ENCODE measurements at places on chromosomes 2 and 18.
A peak's percentile ranks its signal among the peaks of the same experiment; 100 is the strongest.

DNA sequence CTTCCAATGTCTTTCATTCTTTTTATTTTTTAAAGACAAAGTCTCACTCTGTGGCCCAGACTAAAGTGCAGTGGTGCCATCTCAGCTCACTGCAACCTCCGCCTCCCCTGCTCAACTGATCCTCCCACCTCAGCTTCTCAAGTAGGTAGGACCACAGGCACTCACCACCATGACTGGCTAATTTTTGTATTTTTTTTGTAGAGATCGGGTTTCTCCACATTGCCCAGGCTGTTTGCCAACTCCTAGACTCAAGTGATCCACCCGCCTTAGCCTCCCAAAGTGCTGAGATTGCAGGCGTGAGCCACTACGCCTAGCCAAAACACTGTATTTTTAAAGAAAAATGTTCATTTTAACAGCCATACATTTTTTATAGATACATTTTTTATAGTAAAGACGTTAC is 12.7 kb downstream of the GCKR start:
- DNase-seq: peak; percentile 87

DNA sequence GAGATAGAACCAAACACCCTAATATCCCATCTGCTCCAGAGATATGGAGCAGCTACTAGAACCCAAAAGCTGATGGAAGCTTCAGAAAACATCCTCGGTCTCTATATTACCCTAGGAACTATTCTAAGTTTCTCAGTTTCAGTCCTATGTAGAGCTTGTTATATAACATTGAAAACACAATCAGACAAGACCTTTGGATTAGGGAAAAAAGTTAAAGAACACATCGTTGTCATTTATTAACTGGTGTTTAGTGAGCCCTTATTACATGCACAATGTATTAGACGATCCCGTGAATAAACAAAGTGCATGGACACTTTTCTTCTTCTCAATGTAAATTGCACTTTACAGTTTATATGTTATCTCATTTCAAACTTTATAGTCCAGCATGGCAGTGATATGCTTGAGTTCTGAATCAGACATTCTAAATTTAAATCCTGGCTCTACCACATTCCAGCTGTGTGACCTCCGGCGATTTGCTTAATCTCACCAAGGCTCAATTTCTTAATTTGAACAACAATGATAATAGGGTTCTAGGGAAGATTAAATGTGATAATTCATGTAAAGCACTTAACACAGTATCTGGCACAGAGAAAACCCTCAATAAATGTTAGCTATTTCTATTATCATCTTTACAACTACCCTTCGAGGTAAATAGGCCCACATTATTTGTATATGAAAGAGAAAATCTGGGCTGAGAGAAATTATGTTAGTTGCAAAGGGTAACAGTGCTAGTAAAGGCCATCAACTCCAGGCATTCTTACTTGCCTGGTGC is 83.6 kb upstream of the PIK3C3 start:
- no peak for DNase-seq

DNA sequence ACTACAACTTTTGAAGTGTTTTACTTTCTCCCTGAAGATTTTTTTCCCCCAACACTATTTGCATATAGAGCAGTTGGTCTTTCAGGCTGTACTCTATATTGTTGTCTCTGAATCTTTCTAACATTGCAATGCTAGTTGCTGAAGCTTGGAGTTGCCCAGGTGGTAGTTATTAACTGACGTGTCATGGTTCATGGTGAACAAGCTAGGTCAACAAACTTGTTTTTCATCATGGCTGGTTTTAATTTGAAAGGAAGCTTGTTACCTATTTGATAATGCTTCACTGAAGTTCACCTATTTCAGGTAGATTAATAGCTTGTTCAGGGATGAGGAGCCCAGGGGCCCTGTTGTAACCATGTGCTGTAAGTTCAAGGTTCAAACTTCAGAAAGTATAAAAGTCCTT is 158.8 kb upstream of the ZEB2 start:
- DNase-seq: no peak

DNA sequence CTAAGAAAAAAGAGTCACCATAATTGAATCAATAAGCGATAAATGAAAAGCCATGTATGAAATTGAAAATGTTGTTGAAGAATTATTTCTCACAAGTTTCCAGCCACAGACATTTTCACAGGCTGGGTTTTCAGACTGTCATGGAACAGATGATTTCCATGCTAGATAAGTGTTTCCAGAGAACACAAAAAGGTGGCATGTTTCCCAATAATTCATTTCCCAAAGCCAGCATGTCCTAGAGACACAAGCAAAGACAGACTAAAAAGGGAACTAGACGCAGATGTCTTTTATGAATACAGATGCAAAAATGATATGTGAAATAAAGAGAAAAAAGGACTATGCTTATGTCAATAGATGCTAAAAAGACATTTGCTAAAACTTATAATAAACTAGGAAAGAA is 255.1 kb downstream of the EIPR1 start:
- DNase-seq: no peak

DNA sequence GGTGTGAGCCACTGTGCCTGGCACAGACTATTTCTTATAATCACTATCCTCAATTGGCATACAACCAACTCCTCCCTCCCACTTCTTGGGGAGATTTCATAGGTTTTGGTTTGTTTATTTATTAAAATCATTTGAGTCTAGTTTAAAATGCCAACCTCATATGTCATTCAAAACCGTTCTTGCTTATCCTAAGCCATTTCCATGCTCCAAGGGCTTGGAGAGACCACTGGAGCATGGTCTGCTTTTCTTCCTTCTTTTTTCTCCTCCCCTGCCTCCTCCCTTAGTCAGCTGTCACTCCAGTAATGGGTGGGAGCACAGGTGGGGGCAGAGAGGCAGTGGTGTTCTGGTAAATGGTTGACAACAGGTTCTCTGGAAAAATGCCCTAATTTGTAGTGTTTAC is 20.4 kb upstream of the KCNS3 start:
- DNase-seq: no peak

GRCh38 chr2:187301706-187302105 is 146.3 kb downstream of the CALCRL start:
- no peak for DNase-seq

GRCh38 chr18:37254973-37255372 is 310.6 kb downstream of the CELF4 start:
- no peak for DNase-seq

DNA sequence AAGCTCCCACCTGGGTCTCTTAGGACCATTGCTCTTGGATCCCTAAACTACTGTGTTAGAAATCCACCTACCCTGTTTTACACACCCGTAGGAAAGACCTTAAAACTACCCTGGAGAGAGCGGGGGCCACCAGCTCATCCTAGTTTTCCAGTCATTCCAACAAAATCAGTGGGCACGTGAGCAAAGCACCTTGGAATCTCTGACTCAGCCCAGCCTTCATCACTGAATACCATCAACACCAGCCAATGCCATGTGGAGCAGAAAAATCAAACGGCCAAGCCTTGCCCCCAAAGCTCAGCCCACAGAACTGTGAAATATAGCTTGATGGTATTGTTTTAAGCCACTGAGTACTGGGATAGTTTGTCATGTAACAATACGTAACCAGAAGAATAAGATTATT is 449.7 kb upstream of the CHAC2 start:
- no peak for DNase-seq

- DNase-seq: no peak
Observed at GRCh38 chr2:206217166-206217565, 57.3 kb upstream of the ZDBF2 start.

DNA sequence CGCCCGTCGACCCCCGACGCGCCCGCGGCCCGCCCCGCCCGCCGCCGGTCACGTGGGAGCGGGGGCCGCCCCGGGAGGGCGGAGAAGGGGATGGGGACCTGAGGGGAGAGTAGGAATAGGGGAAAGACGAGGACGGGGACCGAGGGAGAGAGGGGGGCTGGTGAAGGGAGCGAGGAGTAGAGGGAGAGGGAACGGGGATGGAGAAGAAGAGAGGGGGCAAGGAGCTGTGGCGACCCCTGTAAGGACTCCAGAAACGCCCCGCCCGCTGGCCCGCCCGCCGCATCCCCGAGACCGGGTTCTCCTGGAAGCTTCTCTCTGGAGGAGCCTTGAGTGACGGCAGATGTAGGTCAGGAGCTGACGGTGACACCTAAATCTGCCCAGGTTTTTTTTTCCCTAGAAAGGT is 615 bp downstream of the ADNP2 start:
- DNase-seq: no peak

- no peak for DNase-seq
Observed at GRCh38 chr2:228432116-228432515, 250.6 kb upstream of the SPHKAP start.

DNA sequence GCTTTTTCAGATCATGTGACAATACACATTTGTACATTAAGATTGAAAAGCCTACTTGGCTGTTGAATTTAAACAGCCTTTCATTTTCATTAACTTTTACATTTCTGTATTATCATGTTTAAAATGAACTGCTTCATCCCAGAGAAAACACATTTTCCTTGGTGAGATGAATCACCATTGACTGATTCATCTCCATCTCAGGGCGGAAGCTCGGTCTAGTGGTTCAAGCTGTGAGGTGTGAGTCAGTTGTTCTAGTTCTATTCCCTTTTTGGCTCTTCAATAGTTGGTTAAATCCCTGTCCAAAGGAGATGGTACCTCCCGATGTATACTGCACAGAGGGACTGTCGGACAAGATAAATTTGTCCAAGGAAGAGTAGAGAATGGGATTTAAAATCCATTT is 189.7 kb downstream of the ADCYAP1 start:
- peak; percentile 77 for DNase-seq

Measured in Daoy (cell line).